Suppressor macrophage treated with lipopolysaccharide for 1 hour (primary cell): ENCODE measurements at places on chromosomes 4 and X.
A peak's percentile ranks its signal among the peaks of the same experiment; 100 is the strongest.

DNA sequence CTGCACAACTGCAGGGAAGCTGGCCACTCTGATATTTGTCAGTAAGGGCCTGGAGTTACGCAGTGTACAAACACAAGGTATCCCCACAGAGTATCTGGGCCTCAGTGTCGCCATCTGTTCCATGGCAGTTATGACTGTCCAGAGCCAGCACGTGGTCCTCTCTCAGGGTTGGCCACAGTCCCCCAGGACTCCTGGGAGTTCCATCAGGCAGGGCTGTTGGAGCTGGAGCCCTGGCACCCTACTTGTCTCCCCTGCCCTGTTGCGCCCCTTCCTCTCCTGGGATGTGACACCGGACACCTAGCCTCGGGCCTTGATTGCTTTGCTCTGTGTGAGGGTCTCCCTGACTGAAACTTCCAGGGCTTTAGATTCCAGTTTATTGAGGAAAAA, 8.4 kb downstream of the HTRA3 start:
- DNase-seq: no peak

GRCh38 chrX:31580726-31581125, 508.9 kb upstream of the FTHL17 start:
- no peak for DNase-seq

DNA sequence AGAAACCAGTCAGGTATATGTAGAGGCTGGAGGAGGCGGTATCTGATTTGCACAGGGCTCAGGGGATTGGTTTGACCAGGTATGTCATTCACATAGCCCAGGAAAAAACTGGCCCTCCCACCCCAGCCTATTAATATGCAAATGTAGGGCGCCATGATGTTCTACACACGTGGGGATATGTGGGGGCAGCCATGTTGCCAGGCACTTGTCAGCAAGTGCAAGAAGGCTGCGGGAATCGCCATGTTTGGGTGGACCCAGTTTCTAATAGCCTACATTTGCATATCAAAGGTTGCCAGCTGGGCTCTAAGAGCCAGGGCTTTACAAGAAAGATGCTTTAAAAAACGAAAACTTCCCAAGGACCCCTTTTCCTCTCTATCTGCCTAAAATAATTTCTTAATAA, 335.1 kb downstream of the SMARCA1 start:
- no peak for DNase-seq

- DNase-seq: no peak
These were observed 196.9 kb upstream of the ANK2 start for GRCh38 chr4:112852601-112853000.

DNA sequence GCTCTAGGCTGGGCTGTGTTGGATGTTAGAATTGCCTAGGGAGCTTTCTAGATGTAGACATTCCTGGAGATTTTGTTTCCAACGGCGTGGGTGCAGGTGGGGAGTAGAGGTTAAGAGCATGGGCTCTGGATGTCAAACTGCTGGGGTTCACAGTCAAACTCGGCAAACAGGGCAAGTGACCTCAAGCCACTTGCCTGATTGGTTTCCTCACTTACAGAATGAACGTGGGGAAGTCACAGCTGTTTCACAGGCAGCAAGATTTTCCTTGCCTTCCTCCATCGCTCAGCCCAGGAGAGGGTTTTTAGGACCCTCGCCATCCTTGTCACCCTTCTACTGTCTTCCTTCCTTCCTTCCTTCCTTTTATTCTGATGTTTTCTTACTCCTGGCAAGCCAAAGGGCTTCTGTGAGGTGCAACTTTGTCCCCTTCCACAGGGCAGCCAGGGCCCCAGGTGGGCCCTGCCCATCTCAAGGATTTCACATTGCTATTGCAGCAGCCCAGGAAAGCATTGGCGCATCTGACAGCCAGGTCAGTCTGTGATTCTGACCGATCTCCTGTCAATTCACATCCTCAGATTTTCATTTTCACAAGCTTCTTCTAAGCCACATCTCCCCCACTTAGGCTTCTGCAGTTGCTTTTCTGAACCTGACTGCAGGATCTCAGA, 7.0 kb downstream of the RTL5 start:
- DNase-seq: no peak

- no peak for DNase-seq
These were observed 34.1 kb downstream of the PRRG1 start for GRCh38 chrX:37383313-37383712.

DNA sequence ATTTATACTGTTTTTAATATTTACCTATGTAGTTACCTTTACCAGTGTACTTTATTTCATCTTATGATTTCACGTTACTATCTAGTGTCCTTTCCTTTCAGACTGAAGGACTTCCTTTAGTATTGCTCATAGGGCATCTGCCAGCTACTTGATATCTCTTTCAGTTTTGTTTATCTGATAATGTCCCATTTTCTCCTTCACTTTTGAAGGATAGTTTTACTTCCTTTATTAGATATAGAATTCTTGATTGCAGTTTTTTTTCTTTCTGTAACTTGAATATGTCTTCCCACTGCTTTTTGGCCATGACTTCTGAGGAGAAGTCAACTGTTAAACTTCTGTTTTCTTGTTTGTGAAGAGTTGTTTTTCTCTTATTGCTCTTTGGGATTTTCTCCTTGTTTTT, 69.4 kb upstream of the MAGED1 start:
- DNase-seq: peak; percentile 55

- no peak for DNase-seq
These were observed 75.9 kb upstream of the AFAP1 start for GRCh38 chr4:8015512-8015911.

- DNase-seq: no peak
These were observed 195.3 kb upstream of the ANKRD50 start for GRCh38 chr4:124907881-124908280.

DNA sequence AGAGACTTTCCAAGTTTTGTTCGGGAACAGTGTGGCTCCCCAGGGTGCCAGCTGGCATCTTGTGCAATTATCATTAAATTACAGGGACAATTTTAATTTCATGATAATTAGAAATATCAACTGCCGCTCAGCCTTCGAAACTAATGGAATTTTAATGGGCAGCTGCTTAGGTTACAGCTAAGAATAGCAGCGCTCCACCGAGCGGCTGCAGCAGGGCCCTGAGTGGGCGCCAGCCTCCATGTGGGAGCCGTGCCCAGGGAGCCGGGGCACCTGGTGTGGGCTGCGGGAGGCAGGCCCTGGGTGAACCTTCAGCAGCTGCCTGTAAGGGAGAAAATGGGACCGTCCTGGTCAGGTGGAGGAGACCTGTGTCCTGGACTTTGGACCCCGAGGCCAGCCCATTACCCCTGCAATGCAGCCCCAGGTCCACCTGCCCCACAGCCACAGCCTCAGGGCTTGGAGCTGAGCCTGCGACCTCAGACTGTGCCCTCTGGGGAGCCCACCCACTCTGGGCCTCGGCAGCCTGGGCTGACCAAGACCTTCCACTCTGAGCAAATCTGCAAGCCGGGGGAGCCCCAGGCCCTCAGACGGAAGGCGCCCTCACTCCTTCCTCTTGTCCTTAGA, 21.1 kb downstream of the MSANTD1 start:
- no peak for DNase-seq

DNA sequence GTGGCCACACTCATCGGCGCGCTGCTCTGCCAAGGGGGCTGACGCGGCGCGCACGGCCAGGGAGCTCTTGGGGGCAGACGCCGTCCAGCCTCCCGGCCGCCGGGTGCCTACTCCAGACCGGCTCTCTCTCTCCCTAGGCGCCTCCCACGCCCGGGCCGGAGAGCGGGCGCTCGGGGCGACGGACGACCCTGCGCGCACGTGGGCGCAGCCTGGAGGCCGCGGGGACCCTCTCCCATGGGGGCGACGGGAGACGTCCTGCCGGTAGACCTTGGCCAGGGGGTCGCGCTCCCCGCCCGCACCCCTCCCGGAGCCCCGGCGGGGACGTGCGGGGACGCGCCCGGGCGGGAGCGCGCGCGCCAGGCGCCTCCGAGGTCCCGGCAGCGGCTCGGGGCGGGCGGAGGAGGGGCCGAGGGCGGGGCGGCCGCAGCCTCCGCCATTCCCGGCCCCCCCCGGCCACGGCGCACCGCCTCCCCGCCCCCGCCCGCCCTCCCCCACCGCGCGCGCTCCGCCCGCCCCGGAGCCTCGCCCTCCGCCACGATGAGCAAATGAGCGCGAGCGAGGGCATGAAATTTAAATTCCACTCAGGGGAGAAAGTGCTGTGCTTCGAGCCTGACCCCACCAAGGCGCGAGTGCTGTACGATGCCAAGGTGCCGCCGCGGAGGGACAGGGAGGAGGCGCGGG, at the start of gene MSL3:
TSS of gene MSL3 (plus strand) at position 519 of the 681 bp plus-strand sequence. CDS start at position 546, 27 bp downstream.
- peak; percentile 57 for DNase-seq

DNA sequence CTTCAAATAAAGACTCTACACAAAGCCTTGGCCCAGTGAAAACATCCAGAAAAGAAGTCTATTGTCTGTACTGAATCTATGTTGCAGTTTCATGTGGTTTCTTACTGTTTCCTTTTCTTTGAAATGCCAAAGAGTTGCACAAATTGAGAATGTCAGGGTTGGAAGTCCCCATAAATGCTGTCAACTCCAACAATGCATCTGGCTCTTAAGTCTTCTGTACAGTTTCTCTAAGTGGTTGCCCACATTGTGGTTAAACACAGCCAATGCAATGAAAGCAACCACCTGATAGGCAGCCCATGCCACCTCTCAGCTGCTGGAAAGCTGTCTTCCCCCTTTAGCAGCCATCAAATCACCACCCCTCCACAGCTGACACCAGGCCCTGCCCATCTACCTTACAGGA, 67.2 kb upstream of the C1GALT1C1 start:
- DNase-seq: peak; percentile 10

DNA sequence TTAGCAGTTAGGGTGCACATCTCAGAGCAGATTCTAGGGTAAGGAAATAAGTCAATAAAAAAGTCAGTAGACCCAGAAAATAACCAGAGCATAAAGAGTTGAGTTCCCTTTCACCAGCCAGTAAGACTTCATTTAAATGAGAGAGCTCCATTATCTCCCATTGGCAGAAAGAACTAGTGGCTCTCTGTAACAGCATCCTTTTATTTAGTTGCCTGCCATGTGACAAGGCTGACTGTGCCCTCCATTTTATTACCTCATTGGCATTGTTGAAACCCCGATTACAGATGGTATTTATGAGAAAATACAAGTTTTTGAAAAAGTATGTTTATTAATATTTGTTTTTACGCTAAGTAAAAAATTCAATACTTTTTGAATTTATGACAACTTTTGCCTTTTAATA, 859.5 kb upstream of the NDST4 start:
- no peak for DNase-seq

DNA sequence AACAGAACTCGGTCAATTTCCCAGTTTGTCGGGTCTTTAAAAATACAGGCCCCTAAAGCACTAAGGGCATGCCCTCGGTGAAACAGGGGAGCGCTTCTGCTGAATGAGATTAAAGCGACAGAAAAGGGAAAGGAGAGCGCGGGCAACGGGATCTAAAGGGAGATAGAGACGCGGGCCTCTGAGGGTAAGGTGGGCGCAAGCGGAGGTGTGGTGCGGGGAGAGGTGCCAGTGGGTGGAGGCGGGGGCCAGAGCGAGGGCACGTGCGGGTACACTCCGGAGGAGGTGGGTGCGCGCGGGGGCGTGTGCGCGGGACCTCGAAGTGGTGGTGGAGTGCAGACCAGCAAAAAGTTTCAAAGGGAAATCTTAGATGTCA, 787 bp upstream of the TET2 start:
- DNase-seq: no peak

- DNase-seq: no peak
These were observed 2.5 kb upstream of the TDO2 start for GRCh38 chr4:155901013-155901412.

GRCh38 chrX:97039363-97040029, 155.8 kb downstream of the RPA4 start:
- DNase-seq: no peak

DNA sequence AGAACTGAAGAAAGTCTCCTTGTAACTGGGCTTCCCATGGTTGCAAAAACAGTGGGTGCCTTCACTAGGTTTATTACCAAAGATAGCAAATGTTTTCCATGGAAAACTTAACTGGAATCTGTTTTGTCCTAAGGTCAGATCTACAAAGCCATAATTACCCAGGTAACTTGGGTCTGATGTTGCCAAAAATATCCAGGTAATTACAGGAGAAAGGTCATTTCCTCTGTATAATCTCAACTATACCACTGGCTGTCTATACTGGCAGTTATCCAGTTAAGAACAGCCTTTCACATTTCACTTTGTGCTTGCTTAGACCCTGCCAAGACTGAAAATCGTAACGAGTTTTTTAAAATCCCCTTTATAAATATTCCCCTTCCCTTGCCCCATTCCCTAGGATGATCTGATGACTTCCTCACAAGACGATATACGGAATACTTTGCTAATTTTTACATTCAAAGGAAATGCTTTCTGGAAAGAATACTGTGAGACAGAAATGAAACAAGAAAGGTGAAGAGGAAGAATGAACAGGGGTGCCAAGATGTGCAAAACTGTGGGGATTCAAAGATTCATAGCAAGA, 105.5 kb downstream of the MAML3 start:
- no peak for DNase-seq

DNA sequence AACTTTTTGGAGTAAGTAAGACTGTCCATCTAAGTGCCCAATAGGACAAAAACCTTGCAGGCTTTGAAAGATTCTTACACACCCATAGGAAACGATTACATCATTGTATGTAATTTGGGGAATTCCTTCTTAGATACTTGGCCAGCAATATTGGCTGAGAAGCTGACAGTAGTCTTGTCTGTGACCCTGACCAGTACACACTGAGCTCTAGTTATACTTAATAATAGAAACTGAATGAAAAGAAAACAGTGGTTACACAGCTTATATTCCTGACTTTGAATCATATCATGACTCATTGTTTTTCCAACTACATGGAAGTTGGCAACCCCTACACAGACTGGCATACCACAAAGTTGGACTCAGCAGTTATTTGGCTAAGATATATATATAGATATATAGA, 7.1 kb upstream of the TLR2 start:
- peak; percentile 98 for DNase-seq

DNA sequence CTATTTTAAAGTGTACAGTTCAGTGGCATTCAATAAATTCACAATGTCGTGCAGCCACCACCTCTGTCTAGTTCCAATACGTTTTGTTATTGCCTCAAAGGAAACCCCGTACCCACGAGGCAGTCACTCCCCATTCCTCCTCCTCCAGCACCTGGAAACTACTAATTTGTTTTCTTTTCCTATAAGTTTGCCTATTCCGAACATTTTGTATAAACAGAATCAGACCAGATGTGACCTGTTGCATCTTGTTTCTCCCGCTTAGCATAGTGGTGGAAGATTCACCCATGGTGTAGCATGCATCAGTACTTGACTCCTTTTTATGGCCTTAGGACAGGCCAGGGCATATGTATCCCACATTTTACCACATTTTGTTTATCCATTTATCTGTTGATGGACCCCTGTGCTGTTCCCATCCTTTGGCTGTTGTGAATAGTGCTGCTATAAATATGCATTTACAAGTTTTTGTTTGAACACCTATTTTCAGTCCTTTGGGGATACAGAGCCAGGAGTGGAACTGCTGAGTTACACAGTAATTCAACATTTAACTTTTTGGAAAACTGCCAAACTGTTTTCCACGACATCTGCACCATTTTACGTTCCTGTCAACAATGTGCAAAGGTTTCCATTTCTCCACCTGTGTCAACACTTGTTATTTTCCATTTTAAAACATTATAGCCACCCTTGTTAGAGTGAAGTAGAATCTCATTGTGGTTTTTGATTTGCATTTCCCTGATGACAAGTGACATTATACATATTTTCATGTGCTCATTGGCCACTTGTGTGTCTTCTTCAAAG, 57.8 kb upstream of the STX18 start:
- no peak for DNase-seq
